Astrocyte (in vitro differentiated cells and primary cell): ENCODE measurements at places on chromosomes 1 and 21. TPM values are rescaled to one million over a fixed set of nuclear protein-coding genes. Genes with fewer than 3 reads are reported as not detected.

Gene FLG2
- total RNA-seq: not detected in 2 replicates

Gene PSEN2
- total RNA-seq: 8.9 and 12.4 TPM in 2 replicates

Gene KCNJ6
- total RNA-seq: 2.0 and 2.6 TPM in 2 replicates

Gene S100B
- total RNA-seq: 1.0 and 2.0 TPM in 2 replicates

Gene FCRL4
- 0.48 TPM in 1 of 2 replicates, not detected in the other for total RNA-seq

Gene POGZ
- 58.8 and 63.9 TPM in 2 replicates for total RNA-seq

Gene RPTN
- total RNA-seq: 0.07 and 0.09 TPM in 2 replicates

Gene F3
- 36.1 and 55.7 TPM in 2 replicates for total RNA-seq

GRCh38 chr1:165793951-165794350, 25.3 kb upstream of the TMCO1 start:
- DNase-seq: no peak

- peak; percentile 39 for DNase-seq
These were observed 19.3 kb downstream of the QSOX1 start for GRCh38 chr1:180173952-180174351.

GRCh38 chr1:101540161-101540560, 303.3 kb downstream of the S1PR1 start:
- no peak for DNase-seq

GRCh38 chr1:55217226-55217986, 2.2 kb upstream of the USP24 start:
- no peak for DNase-seq

- no peak for DNase-seq
These were observed 17.6 kb upstream of the PTTG1IP start for GRCh38 chr21:44890961-44891541.

GRCh38 chr1:195761104-195761503, 847.1 kb downstream of the KCNT2 start:
- DNase-seq: no peak

DNA sequence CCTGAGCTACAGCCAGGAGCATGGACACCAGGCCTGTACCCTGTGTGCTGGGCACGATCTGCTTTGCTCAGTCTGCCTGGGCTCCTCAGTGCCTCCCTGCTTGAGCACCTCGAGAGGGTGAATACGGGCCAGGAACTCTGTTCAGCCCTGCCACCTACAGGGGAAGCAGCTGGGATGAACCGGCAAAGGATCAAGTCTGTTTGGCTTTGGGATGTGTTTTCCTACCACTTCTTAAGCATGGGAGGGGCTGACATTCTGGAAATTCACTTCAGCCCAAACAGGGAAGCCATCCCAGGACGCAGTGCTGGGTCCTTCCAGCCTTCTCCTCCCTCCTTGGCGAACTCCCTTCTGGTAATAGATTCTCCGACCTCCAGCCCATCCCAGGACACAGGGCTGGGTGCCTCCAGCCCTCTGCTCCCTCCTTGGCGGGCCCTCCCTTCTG, 55.8 kb upstream of the SELENON start:
- DNase-seq: peak; percentile 25

DNA sequence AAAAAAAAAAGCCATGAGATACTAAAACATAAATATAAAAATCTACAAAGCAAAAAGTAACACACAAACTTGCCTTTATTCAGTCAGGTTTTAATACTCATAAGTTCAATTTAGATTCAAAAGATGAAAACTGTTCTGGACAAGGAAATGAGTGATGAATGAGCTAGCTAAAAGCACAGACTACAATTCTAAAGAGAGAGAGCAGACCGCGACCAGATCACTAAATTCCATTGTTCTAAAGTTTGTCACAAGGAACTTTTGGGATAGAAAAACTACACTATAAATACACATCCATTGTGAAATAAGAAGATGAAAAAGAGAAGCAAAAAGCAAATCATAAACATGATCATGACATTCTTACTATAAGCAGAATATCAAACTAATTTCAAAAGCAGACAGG, 1.7 kb downstream of the ODF2L start:
- peak; percentile 67 for DNase-seq

DNA sequence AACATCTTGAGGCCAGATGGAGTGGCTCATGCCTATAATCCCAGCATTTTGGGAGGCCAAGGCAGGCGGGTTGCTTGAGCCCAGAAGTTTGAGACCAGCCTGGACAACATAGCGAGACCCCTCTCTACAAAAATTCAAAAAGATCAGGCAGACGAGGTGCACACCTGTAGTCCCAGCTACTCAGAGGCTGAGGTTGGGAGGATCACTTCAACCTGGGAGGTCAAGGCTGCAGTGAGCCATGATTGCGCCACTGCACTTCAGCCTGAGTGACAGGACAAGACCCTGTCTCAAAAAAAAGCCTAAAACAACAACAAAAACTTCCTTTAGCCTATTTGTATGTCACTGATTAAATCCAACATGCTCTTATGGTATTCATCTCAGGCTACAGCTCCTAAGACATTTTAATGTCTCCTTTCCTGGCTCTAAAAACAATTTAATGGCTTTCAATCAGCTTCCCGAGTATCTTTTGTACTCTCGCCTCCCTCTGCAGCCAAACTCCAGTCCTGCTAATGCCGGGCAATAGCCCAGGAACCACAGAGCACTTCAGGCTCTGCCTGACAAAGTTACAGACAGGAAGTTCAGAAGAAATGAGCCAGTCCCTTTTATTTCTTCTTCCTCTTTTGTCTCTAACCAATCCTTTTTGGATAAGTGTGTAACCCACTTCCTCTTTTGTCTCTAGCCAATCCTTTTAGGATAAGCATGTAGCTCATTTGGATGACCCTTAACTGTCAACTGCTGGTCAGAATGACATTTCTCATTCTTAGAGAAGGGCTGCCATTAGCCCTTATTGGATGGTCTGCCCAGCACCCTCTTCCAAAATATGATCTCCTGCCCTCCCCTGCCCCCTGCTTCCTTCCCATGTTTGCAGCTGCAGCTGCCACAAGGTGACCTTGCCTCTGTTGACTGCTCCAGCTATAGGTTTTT, 6.6 kb upstream of the DOP1B start:
- DNase-seq: peak; percentile 71

DNA sequence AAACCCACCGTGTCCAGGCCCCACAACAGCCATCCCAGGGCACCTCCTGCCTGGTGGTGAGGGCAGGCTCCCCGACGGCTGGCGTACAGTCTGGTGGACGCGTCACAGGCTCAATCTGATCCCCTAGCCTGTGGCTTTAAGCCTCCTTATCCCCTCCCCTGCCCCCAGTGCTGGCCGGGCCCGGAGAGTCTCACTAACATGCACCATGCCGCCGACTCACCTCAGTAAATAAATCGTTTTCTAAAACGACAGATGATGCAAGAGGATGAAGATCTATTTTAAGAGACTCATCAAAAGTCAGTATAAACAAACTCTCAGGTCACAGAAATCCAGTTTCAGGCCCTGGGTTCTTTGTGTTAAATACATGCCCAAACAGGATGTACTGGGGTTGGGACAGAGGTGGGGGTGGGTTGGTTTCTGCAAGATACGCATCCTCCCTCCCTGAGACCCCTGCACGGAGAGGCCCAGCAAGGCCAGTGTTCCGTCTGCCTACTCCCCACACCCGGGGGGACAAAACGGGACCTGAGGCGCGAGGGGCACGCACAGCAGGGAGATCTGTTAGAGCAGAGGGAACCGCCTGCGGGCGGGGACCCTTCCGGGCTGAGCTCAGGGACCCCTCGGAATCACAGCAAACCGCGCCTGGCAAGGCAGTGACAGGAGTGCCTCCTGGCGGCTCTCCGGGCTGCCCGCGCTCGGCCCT, 3.1 kb downstream of the PANK4 start:
- DNase-seq: no peak

DNA sequence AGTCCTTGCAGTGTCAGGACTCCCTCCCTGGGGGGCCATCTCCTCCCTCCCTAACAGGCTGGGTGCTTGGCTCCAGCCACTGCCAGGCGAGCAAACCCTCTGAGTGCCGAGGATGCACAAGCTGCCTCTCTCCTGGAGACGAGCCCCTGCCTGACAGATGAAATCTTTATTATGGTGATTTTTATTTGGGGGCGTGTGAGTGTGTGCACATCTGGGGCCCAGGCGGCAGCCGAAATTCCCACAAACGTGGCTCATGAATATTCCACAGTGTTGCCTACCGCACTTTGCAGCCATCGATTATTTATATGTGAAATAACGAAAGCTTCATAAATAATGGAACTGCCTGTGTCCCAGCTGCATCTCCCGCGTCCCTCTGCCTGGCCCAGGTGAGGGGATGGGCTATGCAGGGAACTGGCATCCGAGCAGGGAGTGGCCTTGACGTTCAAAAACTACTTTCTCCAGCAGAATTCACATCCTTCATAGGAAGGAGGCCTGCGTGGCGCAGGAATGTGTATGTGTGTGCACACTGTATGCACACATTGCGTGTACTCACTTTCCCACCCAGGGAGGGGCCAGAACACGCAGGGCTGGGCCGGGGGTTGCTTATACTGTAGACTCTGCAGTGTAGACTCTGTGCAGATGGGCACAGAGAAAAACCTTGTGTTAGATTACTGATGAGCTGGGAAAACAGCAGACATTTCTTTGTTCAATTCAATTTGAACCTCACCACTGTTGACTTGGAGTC, 73.1 kb downstream of the UBIAD1 start:
- no peak for DNase-seq

DNA sequence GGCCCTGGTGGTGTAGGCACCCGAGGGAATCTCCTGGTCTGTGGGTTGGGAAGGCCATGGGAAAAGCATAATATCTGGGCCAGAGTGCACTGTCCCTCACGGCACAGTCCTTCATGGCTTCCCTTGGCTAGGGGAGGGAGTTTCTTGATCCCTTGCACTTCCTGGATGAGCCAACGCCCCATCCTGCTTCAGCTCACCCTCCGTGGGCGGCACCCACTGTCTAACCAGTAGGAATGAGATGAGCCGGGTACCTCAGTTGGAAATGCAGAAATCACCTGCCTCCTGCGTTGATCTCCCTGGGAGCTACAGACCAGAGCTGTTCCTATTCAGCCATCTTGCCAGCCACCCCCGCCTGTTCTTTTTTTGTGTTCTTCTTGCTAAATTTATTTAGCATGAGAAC, 134.4 kb downstream of the LEPR start:
- DNase-seq: no peak

DNA sequence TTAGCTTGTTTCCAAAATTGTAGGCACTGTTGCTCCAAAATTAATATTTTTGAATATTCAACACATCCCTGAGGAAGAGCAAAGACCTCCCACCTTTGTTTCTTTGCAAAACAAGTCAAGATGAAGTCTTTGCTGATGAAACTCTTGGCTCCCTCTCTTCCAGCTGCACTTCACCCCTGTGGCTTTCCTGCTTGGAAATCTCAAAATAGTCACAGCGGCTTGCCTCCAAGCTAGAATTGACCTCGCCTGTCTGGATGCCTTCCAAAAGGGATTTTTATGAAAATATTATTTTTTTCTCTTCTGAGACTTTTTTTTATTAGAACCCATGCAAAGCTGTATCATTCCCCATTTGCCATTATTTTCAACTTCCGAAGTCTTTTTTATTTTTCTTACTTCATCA, 71.1 kb upstream of the MROH9 start:
- DNase-seq: peak; percentile 12

- DNase-seq: peak; percentile 78
These were observed 100.2 kb upstream of the COG2 start for GRCh38 chr1:230542054-230542453.

DNA sequence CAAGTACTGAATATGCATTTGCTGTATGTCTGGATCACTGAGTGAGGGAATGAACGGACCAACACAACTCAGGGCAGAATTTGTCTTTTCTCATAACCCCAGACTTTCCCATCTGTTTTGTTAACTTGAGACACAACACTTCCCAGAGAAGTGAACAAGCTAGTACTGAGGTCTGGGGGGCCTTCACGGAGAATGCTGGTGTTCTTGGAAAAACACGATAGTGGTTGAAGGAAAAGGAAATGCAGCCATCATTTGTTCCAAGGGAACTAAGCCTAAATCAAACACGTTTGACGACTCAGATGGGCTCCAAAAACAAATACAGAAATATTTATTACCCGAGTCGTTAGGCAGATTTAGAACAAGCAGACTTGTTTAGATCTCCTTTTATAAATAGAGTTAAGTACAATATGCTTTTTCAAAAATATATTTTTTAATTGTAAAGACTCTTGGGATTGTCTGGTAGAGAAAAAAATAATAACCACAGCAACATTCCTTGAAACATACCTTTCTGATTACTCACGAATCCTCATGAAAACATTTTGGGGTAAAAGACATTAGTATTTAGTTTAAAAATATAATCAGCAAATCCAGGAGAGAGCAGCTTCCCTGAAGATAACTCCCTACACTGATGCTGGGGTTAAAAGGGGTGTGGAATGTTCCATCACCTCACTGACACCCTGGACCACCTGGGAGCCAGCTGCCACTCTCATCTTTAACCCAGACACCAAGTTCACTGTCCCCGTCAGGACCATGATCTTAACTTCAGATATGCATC, 427.7 kb upstream of the RUNX1 start:
- peak; percentile 68 for DNase-seq

DNA sequence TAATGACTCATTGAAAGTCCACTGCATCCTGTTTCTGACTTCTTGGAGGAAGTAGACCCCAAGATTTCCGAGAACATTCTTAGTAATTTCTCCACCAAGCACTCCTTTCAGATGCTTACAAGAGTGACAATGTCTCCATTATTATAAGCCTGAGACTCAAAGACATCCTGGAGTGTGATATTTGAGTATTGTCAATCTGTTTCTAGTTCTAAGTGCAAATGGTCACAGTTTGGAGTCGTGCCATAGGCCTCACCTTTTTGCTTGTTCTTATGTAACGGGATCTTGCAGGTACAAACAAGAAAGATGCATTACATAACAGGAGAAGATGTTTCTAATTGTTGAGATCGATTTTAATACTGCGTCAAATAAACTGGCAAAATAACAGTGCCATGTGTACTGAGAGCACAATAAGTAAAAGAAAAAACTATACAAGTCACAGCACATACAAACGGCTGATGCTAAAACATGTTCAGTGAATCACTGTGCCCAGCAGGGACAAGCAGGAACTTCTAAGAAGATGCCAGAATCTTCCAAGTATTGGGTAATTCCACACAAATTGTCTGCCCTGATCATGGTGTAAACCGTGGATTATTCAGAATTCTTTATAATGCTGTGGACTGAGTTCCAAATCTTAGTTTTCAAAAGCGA, 54.1 kb downstream of the CD2 start:
- no peak for DNase-seq

DNA sequence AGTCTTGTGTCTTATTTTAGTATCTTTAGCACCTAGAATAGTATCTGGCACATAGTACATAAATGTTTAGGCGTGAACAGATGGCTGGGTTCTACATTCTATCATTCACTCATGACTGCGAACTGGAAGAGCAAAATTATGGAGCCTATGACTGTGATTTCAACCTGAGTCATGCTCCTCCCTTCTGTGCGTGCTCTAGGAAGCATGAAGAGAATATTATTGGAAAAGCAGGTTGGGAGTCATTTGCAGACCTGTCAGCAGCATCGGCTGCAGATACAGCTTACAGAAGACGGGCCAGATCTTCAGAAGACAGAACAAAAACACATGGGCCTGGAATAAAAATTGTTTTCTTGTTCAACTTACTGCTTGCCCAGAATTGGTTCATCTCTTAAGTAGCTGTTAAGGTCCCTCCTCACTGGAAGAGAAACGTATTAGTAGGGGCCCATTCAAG, 344.0 kb upstream of the USP24 start:
- no peak for DNase-seq
